ENCODE measurements at places on chromosomes 11 and 22. TPM values are rescaled to one million over a fixed set of nuclear protein-coding genes. Genes with fewer than 3 reads are reported as not detected.

- no peaks in the 10 kb centered on the region for H3K4me1 ChIP-seq
- peaks cover 12% of the 10 kb centered on the region for H3K27me3 ChIP-seq
Observed at GRCh38 chr22:30675436-30675835, 7.8 kb upstream of the DUSP18 start.

- DNase-seq, result no peak
- no peak overlapping the region for H3K4me3 ChIP-seq
- H3K4me1 ChIP-seq, result peaks cover 19% of the 10 kb centered on the region
- H3K27ac ChIP-seq, result no peak overlapping the region
Observed at GRCh38 chr11:124749912-124750311, 2.1 kb downstream of the VSIG2 start.

DNA sequence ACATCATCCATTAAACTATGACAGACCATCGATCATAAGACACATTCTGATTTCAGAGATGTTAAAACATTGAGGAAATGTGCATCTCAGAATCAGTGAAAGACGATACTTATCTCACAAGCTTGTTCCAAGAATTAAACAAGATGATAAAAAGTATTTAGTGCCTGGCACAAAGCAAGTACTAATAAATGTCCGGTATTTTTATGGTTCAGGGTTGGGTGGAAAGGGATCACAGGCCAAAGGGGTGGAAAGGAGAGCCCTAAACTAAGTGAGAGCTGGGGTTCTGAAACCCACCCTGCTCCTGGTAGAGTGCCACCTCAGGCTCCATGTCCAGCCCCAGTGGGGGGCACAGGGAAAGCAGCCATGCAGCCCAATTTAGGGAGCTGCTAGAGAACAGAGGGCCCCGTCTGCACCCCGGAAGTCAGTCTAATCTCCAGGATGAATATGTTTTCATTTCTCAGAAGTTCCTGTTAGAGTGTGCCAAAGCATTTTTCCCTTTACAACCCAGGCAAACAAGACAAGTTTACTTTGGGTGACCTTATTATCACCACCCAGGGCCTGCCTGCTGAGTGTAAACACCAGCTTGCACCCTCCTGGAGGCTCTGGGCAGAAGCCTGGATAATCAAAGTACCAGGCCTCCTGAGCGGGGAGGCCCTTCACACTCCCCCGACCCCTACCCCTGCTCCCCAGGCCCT, 3.8 kb upstream of the CREB3L1 start:
- no peaks in the 10 kb centered on the region for H3K27me3 ChIP-seq
- H3K36me3 ChIP-seq, result no peaks in the 10 kb centered on the region
- DNase-seq, result no peak
- H3K4me3 ChIP-seq, result no peak overlapping the region

The CST6 gene
- total RNA-seq, result not detected

GRCh38 chr11:118401880-118402590, 629 bp downstream of the ATP5MG start:
- H3K27me3 ChIP-seq, result no peaks in the 10 kb centered on the region
- H3K27ac ChIP-seq, result peak overlapping the region; percentile 98
- no peak for DNase-seq
- H3K4me1 ChIP-seq, result peaks cover 32% of the 10 kb centered on the region

DNA sequence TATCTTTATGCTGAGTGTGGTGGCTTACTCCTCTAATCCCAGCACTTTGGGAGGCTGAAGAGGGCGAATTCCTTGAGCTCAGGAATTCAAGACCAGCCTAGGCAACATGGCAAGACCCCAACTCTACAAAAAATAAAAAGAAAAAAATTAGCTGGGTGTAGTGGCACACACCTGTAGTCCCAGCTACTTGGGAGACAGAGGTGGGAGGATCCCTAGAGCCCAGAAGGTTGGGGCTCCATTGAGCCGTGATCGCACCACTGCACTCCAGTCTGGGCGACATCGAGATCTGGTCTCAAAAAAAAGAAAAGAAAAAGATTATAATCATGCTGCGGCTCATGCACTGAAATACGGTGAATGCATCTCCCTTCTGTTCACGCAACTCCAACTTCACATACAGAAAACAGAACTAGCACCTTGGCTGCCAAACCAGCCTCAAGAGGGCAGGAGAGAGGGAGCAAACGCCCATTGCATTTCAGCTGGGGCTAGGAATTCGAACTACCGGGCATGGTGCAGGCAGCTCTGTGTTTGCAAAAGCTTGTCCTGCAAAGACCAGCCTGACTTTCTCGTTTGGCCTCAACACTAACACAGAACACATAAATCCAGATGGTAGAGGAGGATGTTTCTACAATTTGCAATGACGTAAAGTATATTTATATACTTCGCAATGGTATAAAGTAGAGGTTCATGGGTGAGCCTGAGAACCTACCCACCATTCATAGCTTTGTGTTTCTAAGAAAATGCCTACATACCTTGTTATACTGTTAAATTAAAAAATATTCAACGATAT, 6.3 kb upstream of the SYNGR1 start:
- DNase-seq, result no peak
- H3K36me3 ChIP-seq, result no peaks in the 10 kb centered on the region
- H3K4me1 ChIP-seq, result peaks cover 4% of the 10 kb centered on the region
- H3K4me3 ChIP-seq, result no peak overlapping the region
- H3K27me3 ChIP-seq, result no peaks in the 10 kb centered on the region

DNA sequence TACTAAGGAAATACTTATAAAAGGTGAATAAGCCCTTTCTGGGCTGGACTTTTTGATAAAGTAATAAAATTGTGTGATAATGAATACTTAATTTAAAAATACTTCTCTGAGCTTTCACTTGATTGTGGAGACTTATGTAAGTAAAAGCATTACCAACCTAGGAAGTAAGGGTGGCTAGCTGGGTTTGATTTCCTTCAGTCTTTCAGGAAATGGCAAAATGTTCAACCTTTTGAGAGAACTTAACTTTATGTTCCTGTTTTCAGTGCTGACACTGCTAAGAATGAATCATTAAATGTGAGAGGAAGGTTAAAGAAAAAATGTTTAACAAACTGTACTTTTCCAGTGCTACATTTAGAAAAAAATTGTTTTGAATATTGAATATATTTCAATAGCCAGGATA, 900.3 kb downstream of the METTL15 start:
- H3K36me3 ChIP-seq, result no peaks in the 10 kb centered on the region
- no peak for DNase-seq
- no peak overlapping the region for H3K27ac ChIP-seq
- H3K27me3 ChIP-seq, result no peaks in the 10 kb centered on the region
